Pons (tissue), 1 donor: ENCODE measurements at places on chromosomes 1 and 21.

DNA sequence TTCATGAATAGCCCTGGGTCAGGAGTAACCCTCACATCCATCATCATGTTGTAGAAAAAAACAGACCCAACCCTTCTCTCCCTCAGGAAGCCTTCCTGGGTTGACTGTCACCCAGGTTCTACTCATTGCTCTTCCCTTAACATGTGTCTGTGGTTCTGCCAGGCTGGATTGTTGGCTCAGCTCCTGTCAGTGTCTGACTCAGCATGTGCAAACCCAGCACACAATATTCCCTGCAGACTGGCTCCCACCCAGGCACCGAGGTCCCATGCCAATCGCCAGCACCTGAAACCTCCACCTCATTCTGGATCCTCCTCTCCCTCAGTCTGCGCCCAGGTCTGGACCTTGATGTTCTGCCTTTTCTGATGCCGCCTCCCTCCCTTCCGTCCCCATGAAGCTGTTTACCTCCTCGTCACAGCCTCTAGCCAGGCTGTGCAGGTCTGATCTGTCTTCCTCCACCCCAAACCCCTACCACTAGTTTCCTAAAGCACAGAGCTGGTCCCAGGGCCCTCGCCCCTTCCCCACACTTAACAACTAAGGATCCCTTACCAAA, 4.3 kb upstream of the S100A8 start:
- no peak for DNase-seq

- no peak for DNase-seq
These were observed 21.8 kb downstream of the TMEM201 start for GRCh38 chr1:9610548-9610947.

GRCh38 chr1:50970931-50971582, 1.0 kb downstream of the CDKN2C start:
- DNase-seq, result peak; percentile 48

GRCh38 chr21:31136891-31137290, 98.6 kb upstream of the KRTAP19-8 start:
- DNase-seq, result peak; percentile 69

GRCh38 chr1:226654046-226654667, 84.9 kb downstream of the ITPKB start:
- DNase-seq, result no peak

DNA sequence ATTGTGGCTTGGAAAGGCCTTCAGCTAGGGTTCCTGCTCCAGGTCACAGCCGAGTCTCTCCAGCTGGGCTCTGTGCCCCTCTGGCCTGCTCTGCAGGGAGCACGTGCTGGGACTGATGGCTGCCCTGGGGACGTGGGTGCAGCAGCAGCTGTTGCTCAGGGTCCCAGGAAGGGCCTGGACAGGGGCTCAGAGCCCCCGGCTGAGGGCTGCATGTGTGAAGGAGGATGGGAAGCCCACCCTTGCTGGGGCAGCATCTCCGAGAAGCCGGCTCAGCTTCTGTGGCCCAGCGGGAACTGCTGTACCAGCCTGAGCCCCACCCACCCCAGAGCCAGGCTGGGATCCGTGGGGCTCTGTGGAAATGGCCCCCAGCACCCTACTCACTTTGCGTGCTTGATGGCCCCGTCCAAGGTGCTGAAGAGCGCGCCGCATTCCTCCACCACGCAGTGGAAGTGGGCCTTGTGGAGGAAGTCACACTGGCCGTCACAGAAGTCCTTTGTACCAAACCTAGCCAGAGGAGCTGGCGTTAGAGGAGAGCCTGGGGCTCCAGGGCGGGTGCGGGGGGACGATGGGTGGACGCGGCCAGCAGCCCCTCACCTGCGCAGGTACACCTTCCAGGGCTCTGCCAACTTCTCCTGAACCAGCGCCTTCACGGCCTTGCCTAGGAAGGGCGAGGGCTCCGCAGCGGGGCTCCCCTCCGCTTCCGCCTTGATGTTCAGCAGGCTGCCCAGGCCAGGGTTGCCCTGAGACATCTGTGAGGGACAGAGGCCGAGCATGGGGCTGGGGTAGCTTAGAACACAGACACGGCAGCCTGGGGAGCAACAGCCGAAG, 147.5 kb downstream of the CASZ1 start:
- DNase-seq, result no peak
